ENCODE measurements at places on chromosomes 1 and 21.

GRCh38 chr1:147598621-147599361, 57.5 kb downstream of the BCL9 start:
- DNase-seq: no peak

- DNase-seq: no peak
Observed at GRCh38 chr1:11197359-11197758, 8.2 kb downstream of the ANGPTL7 start.

DNA sequence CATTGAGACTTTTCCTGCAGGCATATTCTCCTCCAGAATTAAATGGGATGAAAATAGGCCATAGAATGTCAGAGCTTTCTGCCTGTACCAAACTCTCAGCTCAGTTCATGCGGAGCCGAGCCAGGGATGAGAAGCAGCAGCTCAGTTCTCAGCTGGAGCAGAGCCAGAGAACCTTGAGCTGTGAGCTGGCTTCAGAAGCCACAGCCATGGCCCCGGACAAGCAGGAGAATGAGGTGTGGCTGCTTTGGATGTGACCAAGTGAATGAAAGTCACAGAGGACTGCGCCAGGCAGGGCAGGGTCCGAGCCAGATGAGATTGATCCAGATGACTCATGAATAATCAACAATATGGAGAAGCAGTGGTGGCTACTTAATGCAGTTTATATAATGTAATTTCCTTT, 633.8 kb downstream of the NCAM2 start:
- DNase-seq: no peak

GRCh38 chr1:2777424-2778219, 23.9 kb downstream of the TTC34 start:
- no peak for DNase-seq

DNA sequence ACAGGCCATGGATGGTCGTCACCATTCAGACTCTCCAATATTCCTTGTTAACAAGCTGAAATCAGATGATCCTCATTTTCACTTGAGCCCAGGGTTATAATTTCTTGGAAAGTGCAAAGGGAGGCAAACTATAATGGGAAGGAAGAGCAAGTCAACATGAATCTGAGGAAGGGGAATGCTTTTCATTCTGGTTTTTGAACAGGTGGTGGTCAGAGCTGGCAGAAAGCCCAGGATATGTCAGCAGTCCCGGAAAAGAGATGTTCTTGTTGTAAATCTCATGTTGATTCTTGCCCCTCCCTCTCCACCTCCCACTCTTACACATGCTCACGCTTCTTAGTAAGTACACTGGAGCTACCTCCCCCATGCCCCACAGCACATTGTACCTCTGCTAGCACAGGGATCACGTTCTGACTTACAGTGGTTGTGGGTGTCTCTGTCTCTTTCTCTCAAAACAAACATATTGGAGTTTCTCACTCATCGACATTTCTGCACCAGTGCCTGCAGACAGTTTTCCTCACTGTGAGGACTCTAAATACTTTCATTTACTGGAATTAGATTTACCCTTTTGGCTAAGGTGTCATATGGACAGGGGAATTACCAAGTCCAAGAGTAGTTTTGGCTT, 77.6 kb downstream of the XCL2 start:
- no peak for DNase-seq

DNA sequence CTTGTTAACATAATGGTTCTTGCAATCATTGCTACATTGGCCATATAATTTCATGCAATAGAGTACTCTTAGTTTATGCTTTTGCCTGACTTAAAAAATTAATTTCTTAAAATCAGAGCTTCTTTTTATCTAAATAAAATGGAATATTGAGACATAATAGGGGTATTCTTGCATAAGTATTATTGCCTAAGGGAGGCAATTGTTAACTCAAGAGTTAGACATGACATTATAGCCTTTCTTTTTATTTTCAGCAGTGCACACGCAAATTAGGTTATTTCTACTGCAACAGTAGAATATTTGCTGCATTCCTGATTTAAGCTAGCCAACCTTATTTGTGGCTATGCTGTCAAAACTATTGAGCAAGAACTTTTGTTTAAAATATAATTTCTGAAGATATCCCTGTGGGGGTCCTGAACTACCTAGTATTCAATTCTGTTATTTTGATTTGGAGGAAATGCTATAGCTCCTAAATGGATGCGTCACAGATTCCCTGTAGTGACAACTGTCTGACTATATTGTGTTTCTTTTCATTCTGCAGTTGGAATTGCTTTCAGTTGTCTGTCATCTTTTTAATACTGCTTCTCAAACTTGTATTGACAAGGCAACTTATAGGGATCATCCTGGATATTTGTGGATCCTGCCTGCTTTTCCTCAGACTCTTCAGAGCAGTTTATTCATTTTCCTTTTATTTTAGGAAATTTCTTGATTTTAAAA, 211.0 kb downstream of the PATJ start:
- no peak for DNase-seq

DNA sequence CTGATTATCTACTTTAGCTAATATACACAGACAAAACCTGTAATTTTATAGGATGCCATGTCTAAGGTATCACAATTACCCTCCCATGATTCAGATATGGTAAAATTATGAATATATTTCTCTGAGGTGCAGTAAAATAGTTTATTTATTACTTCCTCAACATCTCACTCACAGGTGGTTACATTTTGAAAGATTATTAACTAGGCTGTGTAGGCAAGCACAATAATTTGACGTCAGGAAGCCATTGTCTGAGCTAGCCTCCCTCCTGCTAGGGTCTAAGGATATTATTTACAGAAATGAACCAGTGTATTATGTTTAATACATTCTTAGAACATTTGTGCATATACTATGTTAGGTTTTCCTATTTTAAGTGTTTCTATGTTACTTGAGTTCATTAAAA, 69.9 kb upstream of the ADGRL2 start:
- no peak for DNase-seq

- DNase-seq: no peak
Observed at GRCh38 chr1:240652549-240652948, 40.6 kb upstream of the GREM2 start.

- no peak for DNase-seq
Observed at GRCh38 chr1:161494091-161494735, 11.0 kb upstream of the FCGR2A start.

GRCh38 chr1:114105421-114105979, 48.2 kb downstream of the SYT6 start:
- DNase-seq: no peak

GRCh38 chr1:182977480-182977879, 24.5 kb upstream of the SHCBP1L start:
- DNase-seq: no peak

- DNase-seq: no peak
Observed at GRCh38 chr21:41349126-41349525, 12.7 kb upstream of the MX2 start.

DNA sequence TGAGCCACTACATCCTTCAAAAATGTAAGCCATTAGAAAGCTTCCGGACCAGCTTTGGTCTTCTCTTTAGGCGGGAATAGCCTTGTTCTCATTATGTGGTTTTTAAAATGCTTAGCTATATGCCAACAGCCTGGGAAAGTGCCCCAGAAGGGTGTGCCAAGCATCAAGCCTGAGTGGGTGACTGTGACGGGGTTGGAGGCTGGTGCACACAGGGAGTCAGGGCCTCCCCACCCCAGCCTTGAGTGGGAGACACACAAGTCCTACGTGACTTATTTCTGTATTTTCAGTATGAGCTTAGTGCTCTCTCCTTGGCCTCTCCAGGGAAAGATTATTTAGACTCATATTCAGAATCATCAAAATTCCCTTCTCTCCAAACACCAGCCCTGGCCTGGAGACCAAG, 9.8 kb downstream of the UBASH3A start:
- no peak for DNase-seq

- DNase-seq: peak; percentile 41
Observed at GRCh38 chr1:22184892-22185612, 42.2 kb upstream of the WNT4 start.

DNA sequence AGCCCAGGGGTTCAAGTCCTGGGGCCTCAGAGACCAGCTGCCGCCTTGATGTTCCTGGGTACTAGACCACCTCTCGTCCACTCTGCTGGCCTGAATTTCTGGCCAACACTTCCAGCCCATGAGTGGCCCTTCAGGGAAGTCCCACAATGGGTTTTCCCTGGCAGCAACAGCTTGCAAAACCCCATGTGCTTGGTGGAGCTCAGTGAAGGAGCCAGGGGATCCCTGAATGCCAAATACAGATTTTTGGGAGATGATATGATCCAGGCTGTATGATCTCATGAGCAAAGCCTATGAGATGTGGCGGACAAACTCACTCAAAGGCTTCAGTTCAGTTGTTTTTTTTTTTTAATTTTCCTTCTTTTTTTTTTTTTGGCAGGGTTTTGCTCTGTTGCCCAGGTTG, 9.6 kb upstream of the RASSF5 start:
- DNase-seq: no peak

DNA sequence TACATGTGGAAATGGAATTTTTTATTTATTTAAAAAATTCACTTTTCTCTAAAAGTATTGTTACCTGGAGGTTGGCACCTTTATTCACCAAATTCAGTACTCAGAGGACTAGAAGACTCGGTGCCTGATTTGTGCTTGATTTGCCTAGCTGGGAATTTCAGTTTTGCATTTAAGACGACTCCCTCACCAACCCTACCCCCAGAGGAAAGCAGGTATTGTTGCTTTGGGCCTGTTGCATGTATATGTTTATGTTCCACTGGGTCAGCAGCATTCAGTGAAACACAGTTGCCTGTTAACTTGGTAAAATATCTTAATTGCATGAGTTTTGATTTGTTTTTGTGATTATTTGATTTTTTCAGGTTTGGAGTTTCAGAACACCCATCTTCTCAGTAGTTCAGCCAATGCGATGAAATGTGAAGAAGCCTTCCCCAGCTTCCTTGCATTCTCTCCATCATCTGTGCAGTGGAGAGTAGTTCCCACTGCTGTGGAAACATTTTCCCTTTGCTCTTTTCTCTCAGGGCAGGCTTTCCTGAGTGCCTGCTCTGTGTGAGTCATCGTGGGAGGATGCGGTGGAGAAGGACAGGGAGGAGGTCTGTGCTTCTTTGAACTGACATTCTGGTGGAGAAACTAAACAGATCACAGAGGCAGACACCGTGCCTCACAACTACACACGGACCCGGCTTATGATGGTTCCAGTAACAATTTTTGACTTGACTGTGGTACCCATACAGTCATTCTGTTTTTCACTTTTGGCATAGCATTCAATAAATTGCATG, 6.4 kb downstream of the ADARB1 start:
- no peak for DNase-seq

GRCh38 chr1:209425959-209426358, 157.6 kb upstream of the CAMK1G start:
- DNase-seq: no peak

- DNase-seq: no peak
Observed at GRCh38 chr1:76073481-76073880, 1.1 kb upstream of the ST6GALNAC3 start.

DNA sequence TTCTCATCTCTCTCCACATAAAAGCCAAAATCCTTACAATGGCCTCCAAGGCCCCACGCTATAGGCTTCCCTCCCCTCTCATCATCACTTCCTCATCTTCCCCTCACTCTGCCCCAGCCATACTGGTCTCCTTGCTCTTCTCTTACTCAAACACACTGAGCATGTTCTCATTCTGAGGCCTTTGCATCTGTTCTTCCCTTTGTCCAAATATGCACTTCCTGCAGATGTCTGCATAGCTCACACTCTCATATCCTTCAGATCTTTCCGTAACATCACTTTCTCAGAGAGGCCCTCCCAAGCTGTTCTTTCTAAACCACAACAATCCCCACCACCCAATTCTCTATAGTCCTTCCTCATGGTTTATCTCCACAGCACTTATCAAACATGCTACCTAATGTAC, 284.1 kb downstream of the HHIPL2 start:
- no peak for DNase-seq

- DNase-seq: no peak
Observed at GRCh38 chr1:224670506-224670905, 54.4 kb downstream of the CNIH3 start.

- no peak for DNase-seq
Observed at GRCh38 chr1:113388017-113388620, 2.2 kb upstream of the MAGI3 start.

GRCh38 chr1:245258271-245258920, 103.6 kb downstream of the KIF26B start:
- DNase-seq: peak; percentile 56

DNA sequence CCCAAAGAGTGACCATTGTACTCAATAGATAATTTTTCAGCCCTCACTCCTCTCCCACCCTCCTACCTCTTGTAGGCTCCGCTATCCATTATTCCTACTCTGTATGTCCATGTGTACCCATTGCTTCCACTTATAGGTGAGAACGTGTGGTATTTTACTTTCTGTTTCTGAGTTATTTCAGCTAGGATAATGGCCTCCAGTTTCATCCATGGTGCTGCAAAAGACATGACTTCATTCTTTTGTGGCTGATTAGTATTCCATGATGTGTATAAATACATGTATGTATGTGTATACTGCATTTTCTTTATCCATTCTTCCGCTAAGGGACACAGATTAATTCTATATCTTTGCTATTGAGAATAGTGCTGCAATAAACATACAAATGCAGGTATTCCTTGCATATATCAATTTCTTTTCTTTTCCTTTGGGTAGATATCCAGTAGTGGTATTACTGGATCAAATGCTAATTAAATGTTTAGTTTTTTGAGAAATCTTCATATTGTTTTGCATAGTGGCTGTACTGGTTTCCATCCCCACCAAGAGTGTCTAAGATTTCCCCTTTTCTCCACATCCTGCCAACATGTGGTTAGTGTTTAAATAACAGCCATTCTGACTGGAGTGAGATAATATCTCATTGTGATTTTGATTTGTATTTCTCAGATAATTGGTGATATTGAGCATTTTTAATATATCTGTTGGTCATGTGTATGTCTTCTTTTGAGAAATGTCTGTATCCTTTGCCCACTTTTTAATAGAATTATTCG, 4.9 kb downstream of the LY9 start:
- no peak for DNase-seq

DNA sequence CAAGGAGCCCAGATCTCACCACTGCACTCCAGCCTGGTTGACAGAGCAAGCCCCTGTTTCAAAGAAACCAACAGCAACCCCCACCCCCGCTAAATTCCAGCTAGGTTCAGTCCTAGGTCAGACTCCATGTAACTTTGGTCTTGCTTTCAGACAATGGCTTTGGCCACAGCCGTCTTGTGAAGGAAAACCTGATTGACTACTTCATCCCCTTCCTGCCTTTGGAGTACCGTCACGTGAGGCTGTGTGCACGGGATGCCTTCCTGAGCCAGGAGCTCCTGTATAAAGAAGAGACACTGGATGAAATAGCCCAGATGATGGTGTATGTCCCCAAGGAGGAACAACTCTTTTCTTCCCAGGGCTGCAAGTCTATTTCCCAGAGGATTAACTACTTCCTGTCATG, 12.9 kb downstream of the TOR3A start:
- DNase-seq: peak; percentile 51

Data from breast epithelium (tissue), 4 donors.